ENCODE measurements at places on chromosomes 12 and 14.
A peak's percentile ranks its signal among the peaks of the same experiment; 100 is the strongest.

DNA sequence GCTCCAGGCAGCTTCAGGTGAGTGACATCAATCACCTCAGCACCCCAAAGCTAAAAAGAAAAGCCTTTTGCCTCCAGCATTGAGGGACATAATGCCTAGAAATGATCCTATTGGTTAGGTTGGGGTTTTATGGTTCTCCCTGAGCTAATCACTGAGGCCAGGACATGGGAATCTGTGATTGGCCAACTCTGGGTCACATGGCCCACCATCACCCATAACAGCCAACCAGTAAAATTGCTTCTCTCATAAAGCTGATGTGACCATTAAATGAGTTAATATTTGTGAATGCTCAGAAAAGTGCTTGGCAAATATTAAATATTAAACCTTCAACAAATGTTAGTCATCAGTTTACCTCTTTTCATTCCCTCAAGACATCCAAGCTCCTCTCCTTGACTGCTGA lies 60.2 kb downstream of the TBX3 start:
- no peak for DNase-seq

DNA sequence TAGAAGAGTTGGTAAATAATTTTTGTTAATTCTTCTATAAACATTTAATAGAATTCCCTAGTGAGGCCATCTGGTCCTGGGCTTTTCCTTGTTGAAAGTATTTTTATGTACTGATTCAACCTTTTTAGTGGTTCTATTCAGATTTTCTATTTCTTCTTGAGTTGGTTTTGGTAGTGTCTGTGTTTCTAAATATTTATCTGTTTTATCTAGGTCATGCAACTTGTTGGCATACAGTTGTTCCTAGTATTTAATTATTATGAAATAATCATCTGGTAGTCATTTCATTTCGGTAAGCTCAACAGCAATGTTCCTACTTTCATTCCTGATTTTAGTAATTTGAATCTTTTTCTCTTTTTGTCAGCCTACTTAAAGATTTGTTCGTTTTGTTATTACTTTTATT lies 234.1 kb upstream of the GARIN2 start:
- DNase-seq: no peak

DNA sequence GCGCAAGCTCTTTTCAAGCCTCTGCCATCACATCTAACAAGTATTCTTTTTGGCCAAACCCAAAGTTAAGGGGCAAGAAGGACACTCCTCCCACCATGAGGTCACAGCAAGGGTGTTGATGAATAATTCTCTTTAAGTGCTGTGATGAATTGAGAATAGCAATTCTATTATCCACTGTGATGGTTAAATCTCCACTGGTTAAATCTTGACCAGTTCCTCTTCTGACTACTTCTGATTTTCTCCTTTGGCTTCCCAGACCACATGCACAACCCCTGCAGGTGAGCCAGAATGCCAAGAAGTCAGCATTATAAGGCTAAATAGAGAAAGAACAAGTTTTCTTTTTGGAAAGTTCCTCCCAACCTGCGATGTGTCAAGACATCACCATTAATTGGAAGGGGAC lies 90.6 kb upstream of the BCL2L14 start:
- DNase-seq: peak; percentile 8

DNA sequence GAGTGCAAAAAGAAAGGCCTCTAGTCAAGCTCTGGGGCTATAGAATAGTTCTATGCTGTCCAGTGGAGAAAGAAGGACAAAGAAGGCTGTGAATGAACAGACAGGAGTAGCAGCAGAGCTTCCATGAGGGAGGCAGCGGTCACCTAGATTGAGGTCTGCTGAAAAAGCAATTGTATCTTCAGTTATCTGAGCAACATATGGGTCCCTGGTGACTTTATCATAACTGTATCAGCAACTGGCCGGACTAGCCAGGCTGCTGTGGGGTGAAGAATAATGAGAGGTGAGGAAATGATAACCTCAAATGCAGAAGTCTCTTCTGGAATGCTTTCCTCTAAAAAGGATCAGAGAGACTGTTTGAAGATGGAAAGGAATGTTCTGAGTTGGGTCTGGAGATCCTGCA lies 971.3 kb upstream of the TMEM132C start:
- DNase-seq: no peak

DNA sequence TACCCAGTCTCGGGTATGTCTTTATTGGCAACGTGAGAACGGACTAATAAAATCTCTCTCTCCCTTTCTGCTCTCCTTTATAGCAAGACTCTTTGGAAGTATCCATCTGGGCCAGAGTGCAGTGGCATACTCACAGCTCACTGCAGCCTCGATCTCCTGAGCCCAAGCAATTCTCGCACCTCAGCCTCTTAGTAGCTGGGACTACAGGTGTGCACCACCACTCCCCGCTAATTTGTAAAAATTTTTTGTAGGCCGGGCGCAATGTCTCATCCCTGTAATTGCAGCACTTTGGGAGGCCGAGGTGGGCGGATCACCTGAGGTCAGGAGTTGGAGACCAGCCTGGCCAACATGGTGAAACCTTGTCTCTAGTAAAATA lies 33.2 kb upstream of the PPP2R5C start:
- DNase-seq: no peak

GRCh38 chr14:100305324-100306100 lies 732 bp downstream of the SLC25A29 start:
- DNase-seq: peak; percentile 64

GRCh38 chr12:19885093-19885812 lies 446.0 kb downstream of the AEBP2 start:
- DNase-seq: no peak

DNA sequence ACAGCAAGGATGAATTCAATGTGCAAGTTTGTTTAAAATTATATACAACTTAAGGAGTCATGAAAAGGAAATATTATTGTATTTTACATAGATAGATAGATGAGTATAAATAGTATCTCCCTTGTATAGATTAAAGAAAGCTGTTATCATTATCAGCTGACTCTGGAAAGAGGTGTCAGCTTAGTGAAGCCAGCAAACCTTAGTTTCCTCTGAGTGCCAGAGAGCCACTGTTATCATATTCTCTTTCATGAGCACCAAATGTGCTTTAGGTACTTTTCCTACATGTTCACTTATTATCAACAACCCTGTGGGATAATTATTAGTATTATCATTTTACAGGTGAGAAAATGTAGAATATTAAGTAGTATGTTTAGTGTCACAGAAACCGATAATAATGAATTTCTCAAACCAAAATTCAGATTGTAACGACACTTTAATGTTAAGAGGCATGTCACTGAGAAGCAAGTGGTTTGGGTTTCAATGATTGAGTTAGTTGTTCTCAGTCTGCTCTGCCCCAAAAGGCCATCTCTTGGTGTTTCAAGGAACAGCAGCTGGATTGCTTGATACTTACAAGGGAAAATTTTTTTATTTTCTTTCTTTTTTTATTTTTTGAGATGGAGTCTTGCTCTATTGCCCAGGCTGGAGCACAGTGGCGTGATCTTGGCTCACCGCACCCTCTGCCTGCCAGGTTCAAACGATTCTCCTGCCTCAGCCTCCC lies 53.7 kb downstream of the PLEKHA5 start:
- DNase-seq: no peak

DNA sequence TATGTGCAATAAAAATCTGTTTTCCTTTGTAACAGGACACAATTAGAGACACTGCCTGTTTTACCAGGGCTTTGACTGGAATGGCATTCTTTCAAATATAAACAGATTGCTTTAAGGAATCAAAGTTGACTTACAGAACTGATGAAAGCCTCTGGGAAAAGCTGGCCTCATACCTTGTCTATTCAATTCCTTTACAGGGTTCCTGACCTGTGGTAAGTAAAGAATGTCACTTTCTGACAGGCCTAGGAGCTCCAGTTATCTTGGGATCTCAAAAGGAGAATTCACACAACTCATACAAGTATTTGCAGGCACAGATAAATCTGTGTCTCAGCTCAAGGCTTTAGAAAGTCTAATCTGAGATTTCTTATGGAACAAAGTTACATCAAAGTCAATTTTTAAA lies 88.4 kb downstream of the BCAT1 start:
- DNase-seq: no peak

- DNase-seq: no peak
These were observed 2.3 kb upstream of the LUM start for GRCh38 chr12:91113621-91114020.

- no peak for DNase-seq
These were observed 41.8 kb downstream of the ATP6V1D start for GRCh38 chr14:67317822-67318221.

Measured in CD4-positive, alpha-beta T cell treated with Interleukin-10 for 1 hour (primary cell).